CD4-positive, alpha-beta memory T cell (primary cell): ENCODE measurements at places on chromosomes 12 and 14. TPM values are rescaled to one million over a fixed set of nuclear protein-coding genes. Genes with fewer than 3 reads are reported as not detected.

DNA sequence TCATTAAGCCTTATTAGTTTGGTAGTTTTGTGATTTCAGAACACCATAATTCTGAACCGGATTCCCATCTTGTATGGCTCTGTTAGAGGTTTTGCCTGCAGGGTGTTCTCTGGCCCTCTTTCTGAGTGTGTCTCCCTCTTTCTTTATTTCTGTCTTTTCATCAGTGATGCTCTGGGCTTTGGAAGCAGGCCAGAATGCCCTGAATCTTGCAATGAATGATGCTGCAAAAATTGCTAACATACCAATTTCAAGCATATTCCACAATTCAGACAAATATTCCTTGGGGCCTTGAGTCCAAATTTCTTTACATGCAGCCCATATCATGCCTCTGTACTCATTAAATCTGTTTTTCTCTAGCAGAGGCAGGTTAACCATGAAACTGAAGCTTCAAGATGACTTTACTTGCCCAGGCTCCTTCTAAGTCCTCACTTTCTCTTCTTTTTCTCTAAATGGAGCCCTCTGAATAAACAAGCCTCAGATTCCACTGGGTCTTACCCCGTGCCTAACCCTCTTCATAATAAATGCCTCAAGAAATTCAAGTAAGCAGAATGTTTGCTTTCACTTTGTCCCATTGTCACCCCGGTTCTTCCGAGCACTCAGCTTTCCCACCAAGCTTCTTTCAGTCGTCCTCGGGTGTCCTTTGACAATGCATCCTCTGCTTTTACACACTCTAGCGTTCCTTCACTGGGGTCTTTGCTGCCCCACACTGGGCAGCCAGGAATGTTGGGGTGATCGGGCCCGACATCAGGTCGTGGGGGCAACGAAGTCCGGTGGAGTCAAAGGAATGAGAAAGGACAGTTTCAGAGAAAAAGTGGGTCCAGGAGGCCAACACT, 78.8 kb upstream of the SLC38A4 start:
- no peaks in the 10 kb centered on the region for H3K27me3 ChIP-seq
- no peaks in the 10 kb centered on the region for H3K4me1 ChIP-seq
- no peaks in the 10 kb centered on the region for H3K36me3 ChIP-seq
- no peak for DNase-seq
- no peak overlapping the region for H3K27ac ChIP-seq

- peaks cover 8% of the 10 kb centered on the region for H3K4me1 ChIP-seq
- H3K27ac ChIP-seq: no peak overlapping the region
- no peak for DNase-seq
- H3K36me3 ChIP-seq: no peaks in the 10 kb centered on the region
- no peak overlapping the region for H3K4me3 ChIP-seq
Observed at GRCh38 chr12:50051101-50051806, 6.1 kb upstream of the ASIC1 start.

GRCh38 chr14:58315606-58316005, 17.3 kb downstream of the ARID4A start:
- no peak overlapping the region for H3K27ac ChIP-seq
- DNase-seq: no peak
- peaks cover 12% of the 10 kb centered on the region for H3K36me3 ChIP-seq
- no peaks in the 10 kb centered on the region for H3K27me3 ChIP-seq
- H3K4me3 ChIP-seq: no peak overlapping the region

GRCh38 chr14:101628975-101629374, 67.7 kb downstream of the DIO3 start:
- H3K4me1 ChIP-seq: peaks cover 8% of the 10 kb centered on the region
- no peak for DNase-seq

DNA sequence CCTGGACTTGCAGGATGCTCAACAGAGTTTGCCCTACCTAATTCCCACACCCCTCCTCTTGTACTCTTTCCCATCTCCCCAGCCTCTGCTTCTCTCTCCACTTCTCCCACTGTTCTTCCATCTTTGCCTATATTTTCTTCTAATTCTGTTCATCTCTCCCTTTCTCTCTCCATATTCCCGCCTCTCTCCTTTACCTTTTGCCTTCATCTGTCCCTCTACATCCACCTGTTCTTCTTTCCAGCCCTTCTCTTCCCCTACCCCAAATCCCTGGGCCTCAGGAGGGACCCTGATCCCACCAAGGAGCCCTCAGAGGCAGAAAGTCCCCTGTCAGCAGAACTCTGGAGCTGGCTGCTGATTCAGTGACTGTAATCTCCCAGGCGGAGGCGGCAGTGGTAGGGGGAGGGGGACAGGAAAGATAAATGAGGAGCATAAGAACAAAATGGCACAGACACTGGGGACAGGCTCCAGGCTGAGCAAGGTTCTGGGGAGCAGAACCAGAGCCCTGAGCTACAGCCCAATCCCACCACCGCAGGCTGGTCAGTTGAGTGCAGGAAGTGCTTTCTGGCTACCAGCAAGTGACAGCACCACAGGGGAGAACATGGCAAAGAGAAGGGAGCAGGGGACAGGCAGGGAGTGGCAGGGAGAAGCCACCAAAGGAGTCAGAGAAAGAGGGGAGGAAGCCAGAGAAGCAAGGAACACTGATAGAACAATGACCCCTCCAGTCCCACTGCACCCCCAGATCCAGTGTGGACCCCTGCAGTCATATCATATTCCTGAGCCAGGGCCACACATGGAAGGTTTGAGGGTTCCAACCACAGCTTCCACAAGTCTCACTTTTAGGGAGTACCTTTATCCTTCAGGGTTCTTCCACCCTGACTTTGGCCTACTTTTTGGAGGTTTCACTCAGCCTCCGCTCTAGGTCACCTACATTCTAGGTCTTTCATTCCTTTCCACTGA, 27.0 kb downstream of the SMUG1 start:
- H3K4me1 ChIP-seq: no peaks in the 10 kb centered on the region
- H3K27ac ChIP-seq: no peak overlapping the region
- H3K36me3 ChIP-seq: no peaks in the 10 kb centered on the region
- no peak overlapping the region for H3K4me3 ChIP-seq
- peaks cover 3% of the 10 kb centered on the region for H3K27me3 ChIP-seq
- no peak for DNase-seq

DNA sequence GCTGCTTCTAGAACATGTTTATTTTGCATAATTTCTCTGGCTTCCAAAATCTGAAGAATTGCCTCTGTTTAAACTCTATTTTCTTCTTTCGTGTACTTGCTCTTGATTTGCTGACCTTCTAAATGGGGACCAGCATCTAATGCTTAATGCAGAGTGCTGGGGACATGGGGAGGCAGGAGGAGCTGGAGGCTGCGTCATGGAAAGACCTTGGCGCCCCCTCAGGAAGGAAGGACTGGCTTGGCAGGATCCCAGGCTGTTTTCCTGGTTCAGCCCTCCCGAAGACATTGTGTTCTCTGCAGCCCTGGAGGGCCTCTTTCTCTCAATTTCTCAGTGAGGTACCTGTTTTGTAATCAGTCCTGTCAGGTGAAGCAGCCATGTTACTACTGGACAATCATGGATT, 5.5 kb downstream of the PRKCH start:
- peaks cover 67% of the 10 kb centered on the region for H3K4me1 ChIP-seq
- peak overlapping the region; percentile 89 for H3K27ac ChIP-seq
- no peaks in the 10 kb centered on the region for H3K36me3 ChIP-seq
- H3K27me3 ChIP-seq: no peaks in the 10 kb centered on the region

- no peaks in the 10 kb centered on the region for H3K27me3 ChIP-seq
- H3K27ac ChIP-seq: no peak overlapping the region
- no peak overlapping the region for H3K4me3 ChIP-seq
Observed at GRCh38 chr12:95412482-95413311, 61.3 kb upstream of the METAP2 start.

DNA sequence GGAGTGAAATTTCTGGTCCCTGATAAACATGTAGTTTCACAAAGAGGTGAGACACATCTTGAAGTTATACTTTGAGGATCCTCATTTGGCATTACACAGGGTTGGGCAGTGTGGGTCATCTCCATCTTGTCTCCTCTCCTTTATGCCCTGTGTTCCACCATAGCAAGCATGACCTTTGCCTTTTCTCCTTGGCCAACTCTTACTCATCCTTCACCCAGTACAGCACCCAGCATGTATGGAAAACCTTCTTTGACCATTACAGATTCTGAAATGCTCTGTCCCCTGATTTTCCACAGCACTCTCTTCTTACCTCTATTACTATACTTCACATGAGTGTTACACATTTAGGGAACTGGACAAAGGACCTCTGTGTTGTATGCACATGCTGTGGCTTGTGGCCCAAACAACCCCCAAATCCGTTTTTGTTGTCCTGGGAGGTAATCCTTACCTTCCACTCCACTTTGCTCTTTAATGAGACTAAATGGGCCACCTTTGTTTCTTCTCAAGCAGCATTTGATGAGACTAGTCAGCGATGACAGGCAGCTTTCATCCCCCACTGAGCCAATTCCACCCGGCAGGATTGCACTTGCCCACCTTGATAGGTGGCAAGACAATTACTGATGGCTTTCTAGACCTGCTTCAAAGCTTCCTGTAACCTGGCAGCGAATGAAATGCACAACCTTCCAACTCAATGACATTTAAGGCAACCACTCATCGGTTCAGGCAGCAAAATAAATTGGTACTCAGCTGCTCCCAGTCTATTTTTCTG, 163.5 kb downstream of the MON2 start:
- H3K4me3 ChIP-seq: no peak overlapping the region
- DNase-seq: no peak
- H3K4me1 ChIP-seq: peaks cover 12% of the 10 kb centered on the region
- no peak overlapping the region for H3K27ac ChIP-seq
- H3K36me3 ChIP-seq: no peaks in the 10 kb centered on the region
- peaks cover 14% of the 10 kb centered on the region for H3K27me3 ChIP-seq

GRCh38 chr14:103402695-103403094, 17.5 kb downstream of the MARK3 start:
- H3K27me3 ChIP-seq: no peaks in the 10 kb centered on the region
- no peak overlapping the region for H3K27ac ChIP-seq
- H3K4me1 ChIP-seq: peaks cover 63% of the 10 kb centered on the region
- peaks cover 5% of the 10 kb centered on the region for H3K36me3 ChIP-seq
- DNase-seq: no peak

DNA sequence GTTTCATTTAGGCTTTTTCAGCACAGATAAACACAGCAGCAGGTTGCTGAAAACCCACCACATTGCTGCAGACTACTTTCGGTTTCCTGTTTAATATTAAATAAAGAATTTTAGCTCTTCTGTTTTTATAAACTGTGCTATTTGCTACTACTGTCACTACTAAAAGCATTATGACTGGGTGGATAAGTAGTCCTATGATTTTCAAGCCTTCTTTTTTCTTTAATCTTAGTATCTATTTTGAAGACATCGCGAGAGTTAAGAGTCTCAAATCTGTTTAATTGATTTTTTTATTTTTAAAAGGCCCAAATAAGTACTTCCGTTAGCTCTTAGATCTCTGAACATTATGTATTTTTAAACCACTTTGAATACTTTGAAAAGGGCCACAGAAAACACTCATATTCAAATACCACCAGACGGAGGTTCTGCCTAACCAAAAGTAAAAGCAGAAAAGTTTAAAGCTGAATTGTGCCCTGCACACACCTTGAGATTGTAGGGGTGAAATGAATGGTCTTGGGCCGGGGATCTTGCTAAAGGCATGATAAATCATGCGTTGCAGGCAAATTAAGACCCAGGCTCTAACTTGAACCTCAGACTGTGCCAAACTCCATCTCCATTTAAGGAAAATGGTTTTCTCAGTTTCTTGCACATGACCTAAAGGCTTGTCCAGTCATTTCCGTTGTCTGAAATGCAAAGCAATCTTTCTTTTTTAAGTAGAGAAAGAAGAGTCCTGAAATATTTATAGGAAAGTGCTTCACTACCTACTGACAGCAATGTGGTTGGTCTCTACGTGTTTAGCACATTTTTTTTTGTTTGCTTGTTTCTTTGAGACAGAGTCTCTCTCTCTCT, 13.6 kb upstream of the FOXN3 start:
- peak overlapping the region; percentile 45 for H3K27ac ChIP-seq
- H3K4me1 ChIP-seq: peaks cover 36% of the 10 kb centered on the region
- no peaks in the 10 kb centered on the region for H3K27me3 ChIP-seq
- peak; percentile 79 for DNase-seq
- H3K4me3 ChIP-seq: peak overlapping the region; percentile 30

DNA sequence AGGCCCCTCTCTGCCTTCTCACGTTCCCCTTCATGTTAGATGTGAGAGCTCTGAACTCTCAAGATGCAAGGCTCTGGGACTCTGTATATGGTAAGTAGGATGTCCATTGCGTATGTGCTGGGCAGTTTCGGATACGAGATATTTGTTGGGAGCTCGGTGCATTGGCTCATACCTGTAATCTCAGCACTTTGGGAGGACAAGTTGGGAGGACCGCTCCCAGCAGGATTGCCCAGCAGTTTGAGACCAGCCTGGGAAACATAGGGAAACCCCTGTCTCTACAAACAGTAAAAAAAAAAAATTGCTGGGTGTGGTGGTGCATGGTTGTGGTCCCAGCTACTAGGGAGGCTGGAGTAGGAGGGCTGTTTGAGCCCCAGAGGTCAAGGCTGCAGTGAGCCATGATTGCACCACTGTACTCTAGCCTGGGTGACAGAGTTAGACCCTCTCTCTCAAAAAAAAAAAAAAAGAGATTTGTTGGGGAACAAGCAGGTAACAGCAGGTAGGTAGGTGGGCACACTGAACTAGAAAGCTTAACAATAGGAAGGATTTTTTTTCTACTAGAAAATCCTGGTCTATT, 3.4 kb downstream of the TMEM120B start:
- H3K36me3 ChIP-seq: no peaks in the 10 kb centered on the region
- peaks cover 16% of the 10 kb centered on the region for H3K4me1 ChIP-seq
- DNase-seq: no peak
- H3K27ac ChIP-seq: no peak overlapping the region
- no peaks in the 10 kb centered on the region for H3K27me3 ChIP-seq
- H3K4me3 ChIP-seq: no peak overlapping the region

DNA sequence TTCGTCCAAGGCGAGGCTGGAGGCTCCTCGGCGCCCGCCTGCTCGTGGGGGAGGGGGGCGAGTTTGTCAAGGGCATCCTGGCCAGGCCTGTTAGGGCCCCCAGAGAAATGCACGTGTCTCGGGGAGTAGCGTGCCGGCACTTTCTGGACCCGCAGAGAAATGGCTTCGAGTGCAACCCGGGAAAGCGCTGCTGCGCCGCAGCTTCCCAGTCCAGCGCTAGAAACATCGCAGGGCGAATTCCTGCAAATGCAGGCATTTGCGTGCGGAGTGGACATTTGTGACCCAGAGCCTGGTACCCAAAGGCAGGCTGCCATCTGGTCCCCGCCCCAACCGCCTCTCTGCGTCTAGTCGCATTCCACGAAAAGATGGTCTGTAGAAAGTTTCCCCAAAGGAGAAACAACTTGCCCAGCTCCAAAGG, 756 bp downstream of the LGR5 start:
- H3K27me3 ChIP-seq: peaks cover 25% of the 10 kb centered on the region
- no peak overlapping the region for H3K4me3 ChIP-seq
- peaks cover 19% of the 10 kb centered on the region for H3K4me1 ChIP-seq

GRCh38 chr12:51591016-51591901, at the start of gene SCN8A:
Gene SCN8A (plus strand): TSS chr12:51591233. CDS start chr12:51662818, 71,585 bp downstream.
- H3K4me3 ChIP-seq: peak within 1 kb of the TSS; percentile 44
- peaks cover 14% of the 10 kb centered on the region for H3K4me1 ChIP-seq
- H3K36me3 ChIP-seq: no peaks in the 10 kb centered on the region
- no peak within 1 kb of the TSS for H3K27ac ChIP-seq
- H3K27me3 ChIP-seq: peaks cover 13% of the 10 kb centered on the region

- H3K36me3 ChIP-seq: no peaks in the 10 kb centered on the region
- no peak overlapping the region for H3K27ac ChIP-seq
- H3K4me1 ChIP-seq: no peaks in the 10 kb centered on the region
- H3K27me3 ChIP-seq: no peaks in the 10 kb centered on the region
Observed at GRCh38 chr12:90974286-90974685, 19.3 kb upstream of the CCER1 start.

The CCDC177 gene
- total RNA-seq: not detected

The SLC39A5 gene
- 2.1 TPM for total RNA-seq

The LRRC9 gene
- 0.47 TPM for total RNA-seq

The EML5 gene
- total RNA-seq: 5.5 TPM

The RNASE7 gene
- total RNA-seq: not detected

The BTBD6 gene
- total RNA-seq: 56.7 TPM

The CLEC14A gene
- not detected for total RNA-seq

The KRT6C gene
- total RNA-seq: not detected
